ENCODE measurements at places on chromosomes 16 and 17.

DNA sequence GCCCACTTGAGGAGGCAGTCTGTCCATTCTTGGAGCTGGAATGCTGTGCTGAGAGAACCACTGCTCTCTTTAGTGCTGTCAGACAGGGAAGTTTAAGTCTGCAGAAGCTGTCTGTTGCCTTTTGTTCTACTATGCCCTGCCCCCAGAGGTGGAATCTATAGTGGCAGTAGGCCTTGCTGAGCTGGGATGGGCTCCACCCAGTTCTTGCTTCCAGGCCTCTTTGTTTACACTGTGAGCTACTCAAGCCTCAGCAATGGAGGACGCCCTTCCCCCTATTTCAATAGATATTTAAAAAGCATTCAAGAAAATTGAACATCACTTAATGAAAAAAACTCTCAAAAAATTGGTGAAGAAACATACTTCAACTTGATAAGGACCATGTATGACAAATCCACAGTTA lies 313.5 kb downstream of the PHKB start:
- peak; percentile 11 for DNase-seq

DNA sequence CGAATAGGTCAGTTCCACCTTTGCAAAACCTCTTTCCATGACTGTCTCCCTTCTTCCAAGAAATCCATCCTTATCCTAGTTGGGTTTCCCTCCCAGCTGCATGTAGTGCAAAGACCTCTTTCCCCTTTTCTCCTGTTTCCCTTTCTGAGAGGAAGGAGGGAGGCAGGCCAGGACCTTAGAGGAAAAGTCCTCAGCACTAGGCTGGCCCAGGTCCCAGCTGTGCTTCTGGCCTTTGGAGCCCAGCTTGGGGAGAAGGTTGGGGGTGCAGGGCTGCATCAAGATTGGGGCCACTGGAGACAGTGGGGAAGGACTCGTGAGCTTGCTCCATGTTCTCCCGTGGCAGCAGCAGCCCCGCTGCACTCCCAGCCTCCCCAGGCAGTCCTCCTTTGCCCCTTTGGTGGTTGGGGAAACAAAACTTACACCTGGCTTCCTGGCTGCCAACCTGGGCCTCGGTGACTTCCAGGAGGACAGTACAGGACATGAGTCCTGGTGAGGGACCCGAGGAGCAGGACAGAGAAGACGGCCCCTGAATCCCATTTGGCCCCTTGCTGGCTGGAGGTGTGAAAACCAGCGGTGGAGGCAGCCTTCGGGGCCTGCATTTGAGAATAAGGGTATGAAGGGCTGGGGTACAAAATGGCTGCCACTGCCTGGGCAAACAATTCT lies 481 bp downstream of the HEXIM2 start:
- no peak for DNase-seq

DNA sequence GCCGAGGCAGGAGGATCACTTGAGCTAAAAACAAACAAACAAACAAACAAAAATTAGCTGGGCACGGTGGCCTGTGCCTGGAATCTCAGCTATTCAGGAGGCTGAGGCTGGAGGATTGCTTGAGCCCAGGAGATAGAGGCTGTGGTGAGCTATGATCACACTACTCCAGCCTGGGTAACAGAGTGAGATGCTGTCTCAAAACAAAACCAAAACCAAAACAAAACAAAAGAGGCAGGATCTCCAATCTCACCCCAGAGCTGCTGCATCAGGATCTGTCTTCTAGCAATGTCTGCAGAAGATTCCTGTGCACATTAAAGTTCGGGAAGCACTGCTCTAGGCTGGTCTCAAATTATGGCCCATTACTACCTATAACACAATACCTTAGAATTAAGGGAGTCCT lies 43.1 kb downstream of the MAP2K6 start:
- no peak for DNase-seq

- DNase-seq: no peak
These were observed 32.8 kb upstream of the ABCC3 start for GRCh38 chr17:50601823-50602375.

GRCh38 chr17:39672522-39673334 lies 4.5 kb downstream of the PNMT start:
- DNase-seq: no peak

DNA sequence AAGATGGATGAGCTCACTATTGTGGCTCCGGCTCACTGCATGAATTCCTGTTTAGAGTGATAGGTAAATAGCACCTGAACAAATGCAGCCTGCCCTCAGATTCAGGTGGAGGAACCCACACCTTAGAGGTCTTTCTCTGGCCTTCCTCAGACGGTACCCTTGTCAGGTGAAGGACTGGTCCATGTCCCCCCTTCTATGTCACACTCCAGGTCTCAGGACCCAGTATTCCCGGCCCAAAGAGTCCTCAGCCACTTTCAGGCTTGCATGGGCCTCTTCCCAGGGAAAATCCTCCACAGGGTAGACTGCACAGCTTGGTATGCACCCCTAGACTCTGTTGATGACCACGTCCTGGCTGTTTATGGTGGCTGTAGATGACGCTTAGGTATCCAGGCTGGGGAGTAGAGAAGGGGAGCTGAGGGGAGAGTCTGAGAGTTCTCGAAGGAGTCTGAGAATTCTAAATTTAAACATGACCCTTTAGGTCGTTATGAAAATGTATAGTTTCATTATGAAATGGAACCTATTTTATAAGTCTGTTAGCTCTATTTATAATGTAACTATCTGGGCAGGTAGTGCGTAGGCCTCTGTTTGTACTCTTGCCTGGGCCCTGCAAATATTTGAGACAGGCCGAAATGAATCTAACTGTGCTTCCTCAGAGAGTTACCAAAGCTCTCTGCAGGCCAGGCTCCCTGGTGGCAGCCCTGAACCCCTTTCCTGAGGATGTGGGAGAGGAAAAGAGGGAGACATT lies 32.5 kb upstream of the CCR7 start:
- no peak for DNase-seq

- no peak for DNase-seq
These were observed 257 bp downstream of the SNAI3 start for GRCh38 chr16:88686062-88686438.

DNA sequence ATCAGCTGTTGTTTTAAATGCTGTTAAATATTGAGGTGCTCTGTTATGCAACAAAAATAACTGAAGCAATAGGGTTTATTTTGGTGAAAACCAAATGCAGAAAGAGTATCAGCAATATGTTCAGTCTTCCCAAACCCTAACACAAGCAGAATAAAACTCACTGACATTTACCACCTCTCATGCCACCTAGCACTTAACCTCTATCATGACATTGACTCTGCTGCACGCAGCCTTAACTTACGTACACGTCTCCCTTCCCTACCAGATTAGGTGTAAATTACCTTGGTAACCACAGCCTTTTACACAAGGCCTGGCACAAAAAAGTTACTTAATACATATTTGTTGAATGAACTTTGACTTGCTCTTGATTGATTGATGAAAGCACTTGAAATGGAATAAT lies 9.9 kb upstream of the AKAP1 start:
- DNase-seq: no peak

- no peak for DNase-seq
These were observed 2.2 kb downstream of the NR1D1 start for GRCh38 chr17:40097931-40098845.

GRCh38 chr17:17783116-17783824 lies 53.5 kb downstream of the SREBF1 start:
- DNase-seq: no peak

DNA sequence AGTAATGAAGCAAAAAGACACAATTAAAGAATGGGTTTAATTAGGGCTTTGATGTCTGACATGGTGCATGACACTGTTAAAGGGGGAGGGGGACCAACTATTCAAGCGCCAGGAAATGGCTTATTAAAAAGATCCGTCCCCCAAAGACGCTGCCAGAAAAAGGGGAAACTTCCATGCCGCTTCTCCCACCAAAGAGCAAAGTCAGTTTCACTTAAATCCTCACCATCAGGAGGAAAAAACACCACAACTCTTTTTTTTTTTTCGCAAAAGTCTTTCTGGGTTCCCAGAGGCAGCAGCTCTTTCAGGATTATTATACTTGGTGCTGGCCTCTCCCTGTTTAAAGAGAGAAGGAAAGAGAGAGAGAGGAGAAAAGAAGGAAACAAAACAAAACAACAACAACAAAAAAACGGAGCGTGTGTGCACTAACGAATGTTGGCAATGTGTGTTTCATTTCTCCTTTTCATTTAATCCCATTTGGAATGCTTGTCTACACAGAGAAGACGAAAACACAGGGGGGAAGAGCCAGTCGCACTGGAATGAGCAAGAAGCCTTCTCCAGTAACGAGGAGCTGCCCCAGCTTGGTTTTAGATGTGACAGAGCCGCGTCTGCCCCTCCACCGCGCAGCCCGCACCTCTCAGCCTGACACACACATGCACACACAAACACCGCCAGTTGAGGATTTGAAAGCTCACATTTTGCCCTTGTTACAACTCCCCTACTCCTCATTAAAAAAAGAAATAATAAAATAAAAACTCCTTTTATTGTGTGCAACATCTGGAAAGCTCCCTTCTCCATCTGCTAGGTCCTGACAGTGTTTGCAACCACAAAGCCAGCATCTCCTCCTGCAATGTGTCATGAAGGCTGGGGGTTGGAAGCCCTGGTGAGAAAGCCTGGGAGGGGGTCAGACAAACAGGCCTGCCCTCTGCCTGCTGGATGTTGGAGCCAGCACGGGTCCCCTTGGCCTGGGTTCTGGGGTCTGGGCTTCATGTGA lies 32.7 kb upstream of the AXIN2 start:
- no peak for DNase-seq

GRCh38 chr17:48100591-48101011 lies 677 bp downstream of the CBX1 start:
- peak; percentile 58 for DNase-seq

DNA sequence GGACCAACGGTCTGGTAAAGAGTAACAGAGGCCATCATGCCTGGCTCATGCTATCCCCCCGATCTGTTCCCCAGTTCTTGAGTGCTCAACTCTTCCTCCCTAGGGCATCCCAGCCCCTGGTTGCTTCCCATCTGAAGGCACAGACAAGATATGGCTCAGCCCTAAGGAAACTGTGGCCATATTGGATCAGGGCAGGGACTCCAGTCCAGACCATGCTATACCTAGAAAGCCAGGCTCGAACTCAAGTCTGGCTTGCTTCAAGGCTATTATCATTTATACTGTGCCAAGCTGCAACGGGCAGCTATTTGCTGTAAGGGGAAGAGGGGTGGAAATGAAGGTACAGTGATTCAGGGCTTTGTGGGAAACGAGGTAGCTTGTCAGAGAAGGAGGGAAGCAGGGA lies 2.8 kb downstream of the UBTF start:
- no peak for DNase-seq

GRCh38 chr16:2507052-2507659 lies 6.6 kb upstream of the ATP6V0C start:
- DNase-seq: no peak

GRCh38 chr16:69566240-69566980 lies 644 bp downstream of the NFAT5 start:
- DNase-seq: no peak

DNA sequence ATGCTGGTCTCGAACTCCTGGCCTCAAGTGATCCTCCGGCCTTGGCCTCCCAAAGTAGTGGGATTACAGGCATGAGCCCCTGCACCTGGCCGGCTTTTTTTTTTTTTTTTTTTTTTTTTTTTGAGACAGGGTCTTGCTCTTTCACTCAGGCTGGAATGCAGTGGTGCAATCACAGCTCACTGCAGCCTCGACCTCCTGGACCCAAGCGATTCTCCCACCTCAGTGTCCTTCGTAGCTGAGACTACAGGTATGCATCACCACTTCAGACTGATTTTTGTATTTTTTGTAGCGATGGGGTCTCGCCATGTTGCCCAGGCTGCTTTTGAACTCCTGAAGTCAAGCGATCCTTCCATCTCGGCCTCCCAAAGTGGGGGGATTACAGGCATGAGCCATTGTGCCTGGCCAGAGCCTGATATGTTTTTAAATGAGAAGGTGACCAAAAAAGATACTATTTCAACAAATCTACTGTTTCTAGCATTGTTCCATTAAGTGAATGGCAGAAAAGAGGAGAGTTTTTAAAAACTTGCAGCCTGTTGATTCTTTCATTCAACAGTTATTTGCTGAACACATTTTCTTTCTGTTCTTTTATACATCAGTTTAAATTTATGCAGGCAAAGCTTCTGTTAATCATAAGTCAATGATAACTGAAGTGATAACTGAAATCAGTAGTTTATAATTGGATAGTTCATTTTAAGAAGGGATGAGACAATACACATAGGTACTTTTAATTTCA lies 3.2 kb upstream of the SRSF1 start:
- DNase-seq: no peak

DNA sequence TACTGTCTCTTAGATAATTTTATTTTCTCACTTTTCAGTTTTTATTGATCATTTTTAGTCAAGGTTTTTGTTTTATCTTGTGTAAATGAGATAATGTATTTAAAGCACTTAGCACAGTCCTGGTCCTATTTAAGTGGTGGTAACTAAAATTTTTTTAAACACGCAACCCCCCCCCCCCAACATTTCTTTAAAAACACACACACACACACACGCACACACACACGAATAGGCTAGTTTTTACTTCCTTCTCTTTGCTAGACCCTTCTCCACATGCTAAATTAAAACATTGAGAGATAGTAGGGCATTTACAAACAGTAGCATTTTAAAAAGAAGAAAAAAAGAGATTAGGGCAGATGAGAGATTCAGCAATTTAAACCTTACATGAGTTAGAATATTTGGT lies 5.0 kb downstream of the NFATC3 start:
- no peak for DNase-seq

DNA sequence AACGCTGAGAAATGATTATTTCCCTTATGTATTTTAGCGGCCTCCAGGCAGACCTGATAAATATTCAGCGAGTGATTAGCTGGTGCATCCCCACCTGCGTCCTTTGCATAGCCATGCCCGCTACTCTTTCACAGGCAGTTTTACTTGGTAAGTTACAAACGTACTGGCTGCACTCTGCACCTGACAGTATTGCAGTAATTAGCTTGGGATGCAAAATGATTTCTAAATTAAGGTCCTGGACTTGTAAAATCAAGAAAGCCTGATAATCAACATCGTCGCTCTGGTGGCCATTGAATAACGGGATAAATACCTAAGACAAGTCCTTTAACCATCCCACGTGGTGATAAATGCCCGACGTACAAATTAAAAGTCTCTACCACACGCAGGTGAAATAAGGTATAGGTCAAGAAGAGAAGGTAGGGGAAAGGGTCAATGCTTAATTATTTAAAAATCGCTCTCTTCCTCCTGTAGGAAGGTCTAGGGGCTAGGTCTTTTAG lies 998 bp upstream of the PRKCA start:
- no peak for DNase-seq

DNA sequence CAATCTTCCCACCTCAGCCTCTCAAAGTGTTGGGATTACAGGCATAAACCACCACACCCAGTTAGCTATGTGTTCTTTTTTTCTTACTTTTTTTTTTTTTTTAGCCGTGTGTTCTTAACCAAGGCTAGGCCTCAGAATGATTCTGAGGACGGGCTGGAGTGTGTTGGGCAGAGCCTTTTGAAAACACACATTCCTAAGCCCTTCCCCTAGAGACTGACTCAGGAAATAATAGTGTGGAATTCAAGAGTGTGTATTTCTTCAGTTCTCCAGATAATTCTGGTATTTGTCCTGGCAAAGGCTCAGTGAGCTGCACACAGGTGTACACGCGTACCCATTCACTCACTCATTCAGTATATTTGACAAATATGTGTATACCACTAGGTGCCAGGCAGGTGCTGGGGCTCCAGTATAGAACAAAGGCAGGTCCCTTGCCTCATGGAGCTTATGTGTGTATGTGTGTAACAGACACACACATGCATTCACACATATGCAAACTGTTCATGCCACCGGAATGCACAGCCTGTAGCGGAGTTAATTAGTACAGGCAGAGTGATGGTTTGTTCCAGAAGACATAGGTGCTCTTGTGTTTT lies 19.4 kb upstream of the NFATC3 start:
- no peak for DNase-seq

- DNase-seq: no peak
These were observed 24.5 kb downstream of the CDK5RAP3 start for GRCh38 chr17:47995241-47995935.
